Activated CD4-positive, alpha-beta memory T cell treated with anti-CD3 and anti-CD28 coated beads, Interleukin-2, amount 10 ng/mL, durations not matched to agents 7 days and 5 days (primary cell): ENCODE measurements at places on chromosomes 6 and 20. TPM values are rescaled to one million over a fixed set of nuclear protein-coding genes. Genes with fewer than 3 reads are reported as not detected.

DNA sequence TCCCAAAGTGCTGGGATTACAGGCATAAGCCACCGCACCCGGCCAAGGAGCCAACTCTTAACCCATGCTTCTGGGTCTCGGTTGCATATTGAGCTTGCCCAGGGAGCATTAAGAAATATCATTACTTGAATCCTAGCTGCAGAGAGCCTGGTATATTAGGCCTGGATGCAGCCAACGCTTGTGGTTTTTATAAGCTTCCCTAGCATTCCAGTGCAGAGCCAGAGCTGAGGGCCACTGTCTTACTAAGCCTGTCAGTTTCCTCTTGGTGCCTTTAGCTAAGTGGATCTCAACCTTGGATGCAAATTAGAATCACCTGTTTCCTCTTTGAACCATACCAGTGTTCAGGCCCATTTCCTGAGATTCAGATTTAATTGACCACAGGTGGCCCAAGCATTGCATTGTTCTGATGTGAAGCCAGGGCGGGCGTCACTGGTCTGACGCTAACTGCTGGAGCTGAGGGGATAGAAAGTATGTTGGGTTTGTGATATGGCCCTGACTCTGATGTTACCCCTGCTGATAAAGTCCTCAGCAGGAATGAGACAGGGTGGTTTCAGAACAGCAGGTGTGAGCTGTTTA lies 76.3 kb downstream of the BTBD3 start:
- no peak for DNase-seq

DNA sequence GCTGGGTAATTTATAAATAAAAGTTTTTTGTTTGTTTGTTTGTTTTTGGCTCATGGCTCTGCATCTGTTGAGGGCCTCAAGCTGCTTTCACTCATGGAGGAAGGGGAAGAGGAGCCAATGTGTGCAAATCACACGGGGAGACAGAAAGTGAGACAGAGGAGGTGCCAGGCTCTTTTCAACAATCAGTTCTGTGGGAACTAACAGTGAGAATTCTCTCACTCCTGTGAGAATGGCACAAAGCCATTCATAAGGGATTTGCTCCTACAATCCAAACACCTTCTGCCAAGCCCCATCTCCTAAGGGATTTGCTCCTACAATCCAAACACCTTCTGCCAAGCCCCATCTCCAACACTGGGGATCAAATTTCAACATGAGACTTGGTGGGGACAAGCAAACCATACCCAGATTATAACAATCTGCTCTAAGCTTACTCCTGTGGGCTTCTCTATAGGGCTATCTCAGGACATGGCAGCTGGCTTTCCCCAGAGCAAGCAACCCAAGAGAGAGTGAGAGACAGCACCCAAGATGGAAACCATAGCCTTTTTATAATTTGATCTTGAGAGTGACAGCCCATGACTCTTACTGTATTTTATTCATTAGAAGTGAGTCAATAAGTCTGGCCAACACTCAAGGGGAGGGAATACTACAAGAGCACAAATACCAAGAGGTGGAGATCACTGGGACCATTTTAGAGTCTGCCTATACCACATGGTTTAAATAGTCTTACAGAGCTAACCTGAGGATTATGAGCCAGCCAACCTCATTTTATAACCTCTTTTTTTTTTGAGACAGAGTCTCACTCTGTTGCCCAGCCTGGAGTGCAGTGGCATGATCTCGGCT lies 22.8 kb upstream of the LRRC1 start:
- no peak for DNase-seq

DNA sequence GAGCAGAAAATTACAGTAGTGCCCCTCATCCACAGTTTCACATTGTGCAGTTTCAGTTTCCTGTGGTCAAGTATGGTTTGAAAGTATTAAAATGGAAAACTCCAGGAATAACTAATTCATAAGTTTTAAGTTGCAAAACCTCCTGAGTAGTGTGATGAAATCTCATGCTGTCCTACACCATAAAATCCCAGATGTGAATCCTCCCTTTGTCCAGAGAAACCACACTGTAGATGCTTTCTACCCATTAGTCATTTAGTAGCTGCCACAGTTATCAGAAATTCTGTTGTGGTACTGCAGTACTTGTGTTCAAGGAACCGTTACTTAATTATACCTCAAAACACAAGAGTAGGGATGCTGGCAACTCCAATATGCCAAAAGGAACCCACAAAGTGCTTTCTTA lies 74.7 kb downstream of the PTCHD4 start:
- no peak for DNase-seq

DNA sequence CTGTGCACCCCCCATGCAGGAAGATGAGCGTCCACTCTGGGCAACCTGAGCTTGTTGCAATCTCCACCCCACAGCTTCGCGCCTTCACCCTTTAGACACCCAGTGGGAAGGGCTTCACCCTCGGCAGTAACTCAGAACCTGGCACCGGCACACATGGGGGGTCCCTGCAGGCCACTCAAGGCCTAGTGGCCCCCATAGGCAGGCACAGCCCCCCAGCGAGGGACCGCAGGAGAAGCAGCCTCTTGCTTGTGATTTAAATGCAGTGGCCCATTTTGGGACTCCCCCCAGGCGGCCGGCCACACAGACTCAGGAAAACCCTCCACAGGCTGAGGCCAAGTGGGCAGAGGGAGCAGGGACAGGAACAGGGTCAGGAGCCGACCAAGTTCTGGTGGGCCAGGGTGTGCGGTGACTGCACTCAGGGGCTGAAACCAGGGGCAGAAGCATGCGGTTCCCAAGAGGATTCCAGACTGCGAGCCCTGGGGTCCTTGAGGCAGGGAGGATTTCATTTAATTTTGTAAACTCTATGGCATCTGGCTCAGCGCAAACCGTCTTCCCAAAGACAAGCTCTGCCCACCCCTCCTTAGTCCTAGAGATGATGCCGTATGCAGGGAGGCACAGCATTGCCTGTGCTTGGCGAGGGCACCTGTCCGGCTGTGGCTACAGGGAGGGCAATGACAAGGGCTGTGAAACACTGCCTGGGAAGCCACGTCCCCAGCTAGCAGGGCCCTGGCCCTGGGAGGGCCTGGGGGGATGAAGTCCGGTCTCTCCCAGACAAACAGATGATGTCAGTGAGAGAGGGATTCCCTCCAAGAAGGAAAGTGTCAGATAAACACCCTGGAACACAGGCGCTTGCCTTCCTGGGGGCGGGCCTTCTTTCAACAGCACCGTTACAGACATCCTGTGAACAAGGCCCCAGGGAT lies 52.9 kb upstream of the GPR31 start:
- DNase-seq, result no peak

SLC4A11 gene
- total RNA-seq, result 1.6 TPM

DNA sequence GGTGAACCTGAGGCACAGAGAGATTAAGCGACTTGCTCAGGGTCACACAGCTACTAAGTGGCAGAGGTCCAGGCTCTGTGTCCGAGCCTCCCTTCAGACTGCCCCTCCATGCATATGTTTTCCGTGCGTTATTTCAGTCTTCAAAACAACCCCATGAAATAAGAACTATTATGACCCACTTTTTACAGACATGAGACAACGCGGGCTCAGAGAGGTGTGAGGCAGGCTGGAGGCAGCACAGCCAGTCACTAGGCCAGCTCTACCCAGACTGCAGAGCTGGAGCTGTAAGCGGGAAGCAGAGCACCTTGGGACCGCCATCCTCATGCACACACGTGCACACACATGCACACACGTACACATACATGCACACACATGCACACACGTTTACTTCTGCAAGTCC lies 62.3 kb downstream of the PSMG4 start:
- DNase-seq, result no peak

- no peak for DNase-seq
These were observed 26.5 kb downstream of the BCL2L1 start for GRCh38 chr20:31695849-31696804.

- DNase-seq, result peak; percentile 86
These were observed 13.7 kb upstream of the FAM83C start for GRCh38 chr20:35305682-35306556.

DNA sequence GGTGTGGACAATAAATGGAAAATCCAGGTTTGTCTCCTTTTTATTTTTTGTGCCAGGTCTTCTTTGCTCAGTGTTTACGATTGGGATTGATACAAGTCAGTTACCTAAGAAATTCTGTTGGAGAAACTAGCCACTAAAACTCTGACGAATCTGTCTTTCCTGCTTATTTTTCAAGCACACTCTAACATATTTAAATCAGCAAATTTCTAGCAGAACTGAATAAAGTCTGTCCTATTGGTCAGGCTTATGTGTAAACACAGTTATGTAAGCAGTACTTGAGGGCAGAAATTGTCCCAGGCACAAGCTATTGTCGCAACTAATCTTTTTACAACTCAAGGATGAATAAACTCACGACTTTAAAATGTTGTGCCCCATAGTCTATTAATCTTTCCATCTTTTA lies 12.1 kb upstream of the EXOC2 start:
- no peak for DNase-seq

MLIP gene
- total RNA-seq, result not detected

DNA sequence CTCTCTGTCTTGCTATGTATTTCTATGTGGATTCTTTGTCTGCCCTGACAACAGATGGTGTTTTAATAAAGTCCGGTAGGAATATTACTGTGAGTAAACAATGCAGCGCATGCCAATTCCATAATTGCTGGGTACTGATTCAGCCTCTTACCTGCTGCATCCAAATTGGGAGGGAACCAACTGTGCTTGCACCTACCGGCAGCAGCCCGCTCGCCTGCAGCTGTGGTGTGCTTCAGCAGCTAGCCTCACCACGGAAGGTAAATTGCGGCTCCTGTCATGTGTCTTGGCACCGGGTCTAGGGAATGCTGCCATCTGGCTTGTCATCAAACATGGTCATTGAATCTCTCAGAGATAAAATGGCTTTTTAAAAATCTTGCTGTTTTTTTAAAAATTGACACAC lies 704.8 kb upstream of the SLC35B3 start:
- DNase-seq, result no peak

GRCh38 chr6:138655828-138656227 lies 117.7 kb upstream of the CCDC28A start:
- DNase-seq, result no peak

GRCh38 chr6:57123111-57123510 lies 33.1 kb downstream of the ZNF451 start:
- DNase-seq, result no peak

PMEPA1 gene
- total RNA-seq, result 1.3 TPM

GRCh38 chr6:2055911-2056310 lies 189.5 kb downstream of the GMDS start:
- DNase-seq, result no peak

DNA sequence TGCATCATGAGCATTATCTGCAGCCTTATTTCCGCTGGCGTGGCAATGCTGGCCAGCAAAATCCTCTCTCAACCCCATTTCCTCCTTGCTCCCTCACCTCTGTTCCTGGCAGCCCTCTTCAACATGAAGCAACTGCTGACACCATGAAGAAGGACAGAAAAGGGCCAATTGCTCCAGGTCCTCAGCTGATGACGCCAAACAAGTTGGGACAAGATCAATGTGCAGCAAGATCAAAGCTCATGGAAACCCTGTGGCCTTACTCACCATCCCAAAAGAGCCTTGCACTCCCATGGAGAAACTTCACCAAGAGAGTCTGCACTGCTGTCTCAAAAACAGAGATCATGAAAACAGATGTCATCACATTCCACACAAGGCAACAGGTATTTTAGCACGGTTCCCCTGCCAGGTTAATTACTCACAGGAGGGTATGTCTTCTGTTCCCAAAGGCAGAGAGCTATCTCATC lies 7.4 kb downstream of the GFOD1 start:
- no peak for DNase-seq

RIPPLY2 gene
- total RNA-seq, result not detected

DNA sequence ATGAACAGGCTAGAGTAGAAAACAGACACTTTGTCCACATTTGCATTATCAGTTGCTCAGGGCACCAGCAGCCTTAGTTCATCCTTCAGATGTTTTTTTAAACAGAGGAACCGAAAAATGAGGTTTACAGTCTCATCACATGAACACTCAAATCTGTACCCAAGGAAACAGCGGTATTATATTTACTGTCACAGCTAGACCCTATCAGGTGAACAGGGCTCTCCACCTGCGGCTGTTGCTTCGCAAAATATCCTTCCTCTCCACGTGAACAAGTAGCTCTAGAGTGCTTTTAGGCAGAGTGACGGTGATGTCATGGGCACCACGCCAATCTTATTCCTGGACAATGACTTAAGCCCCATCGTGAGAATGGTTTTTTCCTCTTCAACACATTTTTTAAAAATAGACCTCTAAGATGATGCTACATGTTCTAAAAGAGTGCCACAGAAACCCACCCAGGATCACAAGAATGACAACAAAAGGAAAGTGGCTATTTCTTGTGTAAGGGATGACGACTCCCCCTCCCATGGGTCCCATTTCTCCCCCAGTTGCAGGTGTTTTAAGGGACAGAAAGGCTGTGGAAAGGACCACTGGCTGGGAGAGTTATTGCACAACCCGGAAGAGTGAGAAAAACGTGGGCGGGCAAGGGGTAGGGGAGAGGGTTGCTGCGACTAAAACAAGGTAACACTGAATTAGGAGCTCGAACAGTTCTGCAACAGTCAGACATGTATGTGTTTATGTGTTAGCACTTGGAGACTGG lies 77.7 kb downstream of the EFHC1 start:
- no peak for DNase-seq

DNA sequence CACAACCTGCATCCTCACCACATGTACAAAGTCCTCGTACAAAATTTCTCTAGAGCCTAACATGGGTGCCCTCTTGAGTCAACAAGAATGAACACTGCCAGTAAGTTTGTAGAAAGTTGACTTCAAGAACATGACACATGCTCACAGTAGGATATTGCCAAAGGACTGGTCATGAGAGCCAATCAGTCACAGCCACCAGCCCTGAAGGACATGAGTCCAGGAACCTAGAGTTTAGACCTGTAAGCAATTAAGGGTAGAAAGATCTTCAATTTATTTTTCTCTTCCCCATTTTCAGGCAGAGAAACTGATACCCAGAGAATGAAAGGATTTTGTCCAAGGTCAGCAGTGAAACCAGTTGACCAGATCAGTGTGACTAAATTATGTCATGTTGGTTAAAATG lies 96.1 kb downstream of the MAFB start:
- DNase-seq, result no peak

DNA sequence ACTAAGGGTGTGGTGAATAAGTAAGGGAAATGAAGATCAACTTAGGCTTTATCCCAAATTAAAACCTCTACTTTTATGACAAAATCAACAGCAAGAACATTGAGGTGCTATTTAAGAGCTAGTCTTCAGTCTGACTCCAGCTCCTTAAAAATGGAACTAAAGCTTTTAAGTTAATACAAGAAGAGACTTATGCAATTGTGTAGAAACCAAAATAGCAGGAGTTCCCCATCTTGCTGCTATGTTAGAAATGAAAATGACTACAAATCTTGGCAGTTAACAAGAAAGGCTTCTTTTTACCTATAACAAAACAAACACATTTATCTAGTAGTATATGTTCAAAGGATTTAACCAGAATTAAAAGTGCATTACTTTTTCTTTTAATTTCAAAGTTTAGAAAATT lies 25.7 kb downstream of the HMGN3 start:
- DNase-seq, result no peak

WFDC10B gene
- total RNA-seq, result not detected

BMP5 gene
- total RNA-seq, result not detected

GRCh38 chr20:63969838-63970713 lies at the start of gene ZNF512B:
Gene ZNF512B, minus strand, starts transcription at chr20:63969930. Its CDS starts 1,980 bp downstream, at chr20:63967950.
- DNase-seq, result peak; percentile 66

GRCh38 chr20:57259938-57260921 lies 6.2 kb downstream of the BMP7 start:
- DNase-seq, result no peak
